ENCODE measurements at places on chromosomes 6 and 20.

DNA sequence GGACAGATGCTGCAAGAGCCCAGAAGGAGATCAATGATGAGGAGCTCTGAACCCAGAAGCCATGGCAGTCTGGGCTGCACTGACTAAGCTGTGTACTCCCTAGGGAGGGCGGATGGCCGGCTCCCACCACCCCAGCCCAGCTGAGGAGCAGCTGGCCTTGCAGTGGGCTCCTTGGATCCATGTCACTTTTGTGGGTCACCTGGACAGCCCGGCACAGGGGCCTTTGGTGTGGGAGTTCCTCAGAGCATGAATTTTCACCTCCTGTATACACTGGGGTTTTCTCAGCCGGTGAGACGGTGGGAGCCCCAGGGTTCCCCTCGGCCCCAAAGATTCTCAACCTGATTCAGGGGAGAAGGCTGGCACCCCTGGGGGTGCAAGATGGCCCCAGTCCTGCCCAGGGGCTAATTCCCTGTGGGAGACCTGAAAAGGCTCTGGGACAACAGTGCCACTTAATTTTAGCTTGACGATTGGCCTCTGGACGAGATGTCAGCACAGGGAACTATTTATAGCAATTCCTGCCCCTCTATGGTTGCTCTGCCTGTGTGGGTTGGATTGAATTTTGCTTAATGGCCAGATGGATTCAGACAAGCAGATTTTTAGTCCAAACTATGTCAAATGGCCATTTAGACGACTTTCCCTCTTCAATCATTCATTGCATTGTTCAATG is 121.6 kb upstream of the PMEPA1 start:
- DNase-seq, result no peak

DNA sequence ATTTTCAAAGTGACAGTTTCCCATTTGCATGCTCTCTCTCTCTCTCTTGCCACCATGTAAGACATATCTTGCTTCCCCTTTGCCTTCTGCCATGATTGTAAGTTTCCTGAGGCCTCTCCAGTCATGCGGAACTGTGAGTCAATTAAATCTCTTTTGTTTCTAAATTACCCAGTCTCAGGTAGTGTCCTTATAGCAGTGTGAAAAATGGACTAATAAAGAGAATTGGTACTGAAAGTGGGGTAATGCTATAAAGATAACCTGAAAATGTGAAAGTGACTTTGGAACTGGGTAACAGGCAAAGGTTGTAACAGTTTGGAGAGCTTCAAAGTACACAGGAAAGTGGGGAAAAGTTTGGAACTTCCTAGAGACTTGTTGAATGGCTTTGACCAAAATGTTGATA is 389.8 kb downstream of the GRIK2 start:
- no peak for DNase-seq

DNA sequence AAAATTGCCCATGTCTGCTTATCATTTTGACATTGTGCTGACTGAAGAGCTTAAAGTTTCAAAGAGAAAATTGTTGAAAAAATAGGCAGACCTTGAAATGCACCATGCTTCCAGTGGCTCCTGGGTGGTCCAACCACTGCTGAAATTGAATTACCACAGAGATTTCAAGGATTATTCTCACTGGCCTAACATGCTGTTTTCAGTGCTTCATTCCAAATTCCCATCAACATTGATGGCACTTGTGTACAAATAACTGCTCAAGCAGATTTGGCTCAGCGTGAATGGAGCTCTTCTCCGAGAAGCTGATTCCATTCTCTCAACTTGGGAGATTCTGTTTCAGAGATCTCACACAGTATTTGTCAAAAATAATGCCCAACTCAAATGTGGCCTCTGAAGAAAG is 75.5 kb downstream of the LAMA4 start:
- no peak for DNase-seq

DNA sequence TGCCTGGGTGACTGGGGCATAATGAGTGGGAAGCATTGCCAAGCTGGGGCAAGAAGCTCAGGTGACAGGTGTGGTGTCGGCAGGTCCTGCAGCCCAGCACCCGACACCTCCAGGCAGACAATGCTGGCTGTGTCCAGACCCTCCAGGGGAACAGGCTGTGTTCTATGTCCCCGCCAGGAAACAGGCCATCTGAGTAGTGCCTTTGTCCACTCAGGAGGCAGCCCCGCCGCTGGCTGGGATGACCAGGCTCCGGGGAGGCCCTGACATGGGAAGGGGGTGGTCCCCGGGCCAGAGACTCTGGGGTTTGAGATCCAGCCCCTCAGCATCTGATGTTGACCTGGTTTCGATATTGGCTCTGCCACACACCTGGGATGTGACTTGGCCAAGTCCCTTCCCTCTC is 28.4 kb downstream of the SNPH start:
- no peak for DNase-seq

DNA sequence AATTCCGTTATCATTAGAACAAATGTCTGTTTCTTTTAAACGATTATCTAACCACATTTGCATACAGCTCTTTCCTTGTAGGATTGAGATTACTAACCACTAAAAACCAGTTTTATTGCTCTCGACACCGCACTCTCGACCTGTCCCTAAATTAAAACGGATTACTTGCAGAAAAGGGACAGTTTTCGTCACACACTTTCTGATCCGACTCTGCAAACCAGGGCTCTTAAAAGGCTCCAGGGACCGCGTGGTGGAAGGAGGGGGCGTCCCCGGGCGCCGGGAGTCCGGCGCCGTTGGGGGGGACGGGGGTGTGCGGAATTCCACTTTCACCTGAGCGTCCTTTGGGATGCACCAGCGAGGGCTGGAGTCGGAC is 731 bp downstream of the MAK start:
- no peak for DNase-seq
